ENCODE measurements at places on chromosomes 3 and 15. TPM values are rescaled to one million over a fixed set of nuclear protein-coding genes. Genes with fewer than 3 reads are reported as not detected.
A peak's percentile ranks its signal among the peaks of the same experiment; 100 is the strongest.

- no peak for DNase-seq
These were observed 365.5 kb downstream of the SHQ1 start for GRCh38 chr3:72482589-72483321.

GOLGA8K gene
- 0.32 TPM for total RNA-seq

DNA sequence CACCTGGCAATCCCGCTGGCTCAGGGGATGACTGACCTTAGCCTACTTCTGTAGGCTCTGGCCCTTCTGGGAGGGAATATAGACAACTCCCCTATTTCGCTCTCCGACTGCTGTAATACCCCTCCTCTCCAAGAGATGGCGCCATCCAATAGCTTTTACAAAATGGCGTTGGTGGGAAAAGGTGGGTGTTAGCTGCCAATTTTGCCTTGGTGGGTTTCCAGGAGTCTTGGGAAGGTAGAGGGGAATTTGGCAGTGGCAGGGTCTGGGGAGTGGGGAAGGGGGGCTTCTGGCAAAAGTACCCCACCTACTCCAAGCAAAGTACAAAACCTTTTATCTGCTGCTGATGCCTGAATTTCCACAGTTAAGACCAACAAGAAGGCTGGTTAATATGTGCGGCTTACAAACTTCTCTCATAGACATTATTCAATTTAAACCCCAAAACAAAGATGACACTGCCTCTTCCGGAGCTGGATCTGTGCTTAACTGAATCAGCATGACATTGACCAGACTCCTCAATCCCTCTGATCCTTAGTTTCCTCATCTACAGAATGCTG, 62.1 kb downstream of the RASGRF1 start:
- DNase-seq, result no peak

DNA sequence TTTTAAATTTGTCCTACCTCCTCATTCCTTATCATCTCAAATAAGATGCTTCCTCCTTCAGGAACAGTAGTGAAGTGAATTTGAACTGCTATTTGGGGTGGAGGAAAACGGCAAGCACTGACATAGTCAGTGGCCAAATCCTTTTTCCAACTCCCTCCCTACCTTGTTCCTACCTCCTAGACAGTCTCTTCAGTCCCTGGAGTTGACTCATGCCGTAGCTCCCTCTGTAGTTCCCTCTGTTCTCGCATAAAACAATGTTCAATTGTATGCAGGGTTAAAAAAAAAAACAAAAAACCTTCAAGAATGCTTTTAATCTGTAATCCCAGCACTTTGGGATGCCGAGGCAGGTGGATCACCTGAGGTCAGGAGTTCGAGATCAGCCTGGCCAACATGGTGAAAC, 1.4 kb downstream of the UBR1 start:
- no peak for DNase-seq

- no peak for DNase-seq
These were observed 465.1 kb upstream of the CFAP20DC start for GRCh38 chr3:59514865-59515482.

DNA sequence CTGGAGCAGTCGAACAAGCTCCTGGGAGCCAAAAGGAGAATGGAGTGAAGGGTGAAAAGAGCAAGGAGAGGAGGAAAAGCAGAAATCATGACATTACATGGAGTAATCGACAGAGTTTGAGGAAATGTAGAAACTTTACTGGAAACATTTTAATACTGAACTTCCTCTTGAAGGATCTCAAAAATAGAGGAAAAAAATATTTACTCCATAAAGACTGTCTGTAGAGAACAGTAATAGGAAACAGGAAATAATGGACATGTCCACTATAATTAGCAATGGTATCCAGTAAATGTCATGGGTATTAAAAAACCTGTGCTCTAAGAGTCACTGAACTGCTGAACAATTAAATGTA, 53.0 kb downstream of the TBC1D2B start:
- no peak for DNase-seq

DNAJA4 gene
- 30.3 TPM for total RNA-seq

GRCh38 chr3:122355612-122356011, 27.4 kb downstream of the MIX23 start:
- no peak for DNase-seq

DNA sequence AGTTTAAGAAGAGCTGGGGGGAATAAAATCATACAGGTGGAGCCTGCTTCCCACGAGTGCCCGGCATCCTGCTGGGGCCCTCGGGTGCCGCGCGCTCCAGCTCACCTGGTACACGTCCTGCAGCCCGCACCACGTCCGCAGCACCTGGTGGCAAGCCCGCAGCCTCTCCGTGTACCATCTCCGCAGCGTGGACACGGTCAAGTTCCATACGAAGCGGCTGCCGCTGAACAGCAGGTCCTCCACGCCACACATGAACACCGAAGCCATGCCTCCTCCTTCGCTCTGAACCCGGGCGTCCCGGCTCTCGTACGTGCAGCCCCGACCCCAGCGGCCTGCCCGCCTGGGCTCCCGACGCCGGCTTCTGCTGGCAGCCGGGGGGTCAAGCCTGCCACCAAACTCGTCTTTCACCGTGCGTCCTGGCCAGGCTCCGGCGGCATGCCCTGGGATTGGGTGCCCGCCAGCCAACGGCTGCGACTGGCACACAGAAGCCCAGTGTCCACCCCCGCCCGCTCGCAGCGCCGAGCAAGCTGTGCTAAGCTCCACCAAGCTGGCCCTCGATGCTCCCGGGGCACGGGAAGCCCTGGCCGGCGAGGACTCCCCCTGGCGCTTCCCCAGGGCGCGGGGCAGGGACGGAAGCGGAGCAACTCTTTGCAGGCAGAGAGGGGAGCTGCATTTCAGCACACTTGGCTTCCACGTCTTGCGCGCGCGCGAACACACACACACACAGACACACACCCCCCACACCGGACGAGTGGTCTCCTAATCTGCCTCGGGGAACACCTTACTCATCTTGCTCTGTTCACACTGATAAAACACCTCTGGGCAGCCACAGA, at the start of gene FRMD4B:
TSS of gene FRMD4B (minus strand) at position 366 of the 833 bp plus-strand sequence. CDS start at position 267, 99 bp downstream.
- no peak for DNase-seq

DNA sequence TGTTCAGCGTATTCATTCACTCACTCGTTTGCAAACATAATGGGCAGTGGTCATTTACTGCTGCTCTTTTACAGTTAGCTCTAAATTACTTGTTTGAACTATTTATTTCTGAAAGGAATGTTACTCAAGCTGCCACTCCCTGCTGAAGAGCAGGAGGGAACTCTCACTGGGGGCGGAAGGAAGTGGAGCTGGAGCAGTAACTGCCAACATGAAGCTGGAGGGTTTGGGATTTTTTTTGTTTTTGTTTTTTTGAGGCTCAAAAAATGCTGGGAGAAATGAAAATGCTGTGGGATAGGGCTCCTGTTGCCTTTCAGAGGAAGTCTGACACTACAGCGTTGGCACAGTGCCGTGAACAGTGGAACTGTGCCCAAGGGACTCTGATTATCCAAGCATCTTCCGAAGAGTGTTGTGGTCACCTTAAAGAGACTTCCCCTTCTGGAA, 44.1 kb downstream of the SENP2 start:
- no peak for DNase-seq

ALDH1A2 gene
- total RNA-seq, result 0.47 TPM

- DNase-seq, result no peak
These were observed 3.7 kb downstream of the EOGT start for GRCh38 chr3:69009559-69010410.

DNA sequence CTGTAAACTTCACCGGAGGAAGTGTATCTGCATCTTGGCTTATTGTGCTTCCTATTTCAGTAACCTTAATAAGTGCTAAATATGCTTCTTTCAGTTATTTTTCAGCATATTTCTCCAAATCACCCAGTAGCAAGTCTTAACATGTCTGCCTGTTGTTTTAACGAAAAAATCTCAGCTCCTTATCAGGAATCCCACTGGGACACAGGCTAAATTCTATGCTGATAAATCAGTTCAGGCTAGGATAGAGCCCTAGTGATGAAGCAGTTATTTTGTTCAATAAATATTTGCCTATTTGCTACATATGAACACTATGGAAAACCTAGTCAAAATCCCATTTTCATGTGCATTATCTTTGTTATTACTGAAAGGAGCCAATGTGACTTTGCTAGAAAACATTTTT, 8.2 kb upstream of the MITF start:
- DNase-seq, result no peak

- no peak for DNase-seq
These were observed 39.2 kb upstream of the SEMA4B start for GRCh38 chr15:90161950-90162361.

LRRIQ4 gene
- total RNA-seq, result not detected

SEMA5B gene
- not detected for total RNA-seq

DNA sequence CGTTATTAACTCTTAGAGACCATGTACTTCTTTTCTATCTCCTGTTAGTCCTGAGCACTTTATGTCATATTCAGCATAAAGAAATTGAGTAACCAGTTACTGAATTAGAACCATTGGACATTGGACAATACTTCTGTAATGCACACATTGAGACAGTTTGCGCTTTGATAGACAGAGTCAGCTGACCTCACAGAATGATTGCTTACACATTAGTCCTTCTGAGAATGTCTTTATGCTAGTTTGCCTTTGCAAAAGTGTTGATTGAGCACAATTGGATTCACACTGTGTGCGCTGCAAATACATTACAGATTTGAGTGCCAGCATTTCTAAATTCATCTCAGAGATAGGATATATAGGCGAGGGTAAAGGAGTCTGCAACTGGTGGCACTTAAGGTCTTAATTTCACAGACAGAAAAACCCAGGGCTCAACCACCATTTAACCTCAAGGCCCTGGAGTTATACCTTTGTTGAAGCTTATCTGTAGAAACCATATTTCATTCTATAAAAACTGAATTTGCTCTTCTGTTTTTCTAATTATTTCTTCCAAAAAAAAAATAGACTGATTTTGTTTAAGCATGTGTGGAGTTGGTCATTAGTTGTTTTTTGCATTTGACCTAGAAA, 3.8 kb downstream of the SERPINI1 start:
- no peak for DNase-seq

DNA sequence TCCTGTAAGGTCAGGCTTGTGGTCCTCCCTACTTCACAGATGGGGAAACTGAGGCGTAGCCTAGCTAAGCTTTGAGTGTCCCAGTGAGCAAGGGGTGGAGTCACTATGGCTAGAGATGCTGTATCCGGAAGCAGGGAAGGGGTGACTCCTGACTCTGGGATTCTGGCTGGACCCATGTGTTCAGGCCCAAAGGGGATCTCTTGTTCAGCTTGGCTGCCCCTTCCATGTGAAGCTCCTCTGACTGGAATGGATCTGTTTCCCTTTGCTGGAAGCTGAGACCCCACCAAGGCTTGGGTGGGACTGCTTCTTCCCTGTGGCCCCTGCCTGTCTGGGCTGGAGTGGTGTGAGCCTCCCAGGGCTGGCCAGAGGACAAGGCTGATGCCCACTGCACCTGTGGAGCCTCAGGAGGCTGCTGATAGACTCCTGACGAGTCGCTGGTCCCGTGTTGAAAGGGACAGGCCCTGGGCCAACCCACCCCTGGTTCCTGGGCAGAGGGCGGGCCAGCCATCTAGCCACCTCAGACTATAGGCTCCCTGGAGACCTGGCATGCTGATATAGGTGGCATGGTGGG, 1.0 kb downstream of the MAPKAPK3 start:
- DNase-seq, result no peak

DNA sequence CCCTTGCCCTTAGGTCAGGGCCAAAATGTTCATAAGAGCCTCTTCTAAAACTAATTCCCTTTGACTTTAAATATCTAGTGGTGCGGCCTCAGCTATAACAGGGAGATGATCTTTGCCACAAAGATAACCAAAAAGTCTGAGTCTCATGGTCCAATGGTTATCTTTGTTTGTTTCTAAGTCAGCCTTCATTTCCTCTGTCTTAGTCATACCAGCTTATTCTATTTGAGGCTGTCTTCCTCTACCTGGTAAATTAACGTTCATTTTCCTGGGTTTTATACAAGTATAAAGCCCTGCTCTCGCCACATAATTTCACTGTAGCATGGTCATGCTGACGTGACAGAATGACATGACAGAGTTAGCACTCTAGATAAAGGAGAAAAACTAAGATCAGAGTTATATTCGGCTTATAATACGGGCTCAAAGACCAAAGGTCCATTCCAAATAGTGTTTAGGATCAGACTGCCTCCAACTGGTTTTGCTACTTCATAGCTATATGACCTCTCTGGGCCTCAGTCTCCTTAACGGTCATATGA, 18.4 kb downstream of the ZNF860 start:
- no peak for DNase-seq

DNA sequence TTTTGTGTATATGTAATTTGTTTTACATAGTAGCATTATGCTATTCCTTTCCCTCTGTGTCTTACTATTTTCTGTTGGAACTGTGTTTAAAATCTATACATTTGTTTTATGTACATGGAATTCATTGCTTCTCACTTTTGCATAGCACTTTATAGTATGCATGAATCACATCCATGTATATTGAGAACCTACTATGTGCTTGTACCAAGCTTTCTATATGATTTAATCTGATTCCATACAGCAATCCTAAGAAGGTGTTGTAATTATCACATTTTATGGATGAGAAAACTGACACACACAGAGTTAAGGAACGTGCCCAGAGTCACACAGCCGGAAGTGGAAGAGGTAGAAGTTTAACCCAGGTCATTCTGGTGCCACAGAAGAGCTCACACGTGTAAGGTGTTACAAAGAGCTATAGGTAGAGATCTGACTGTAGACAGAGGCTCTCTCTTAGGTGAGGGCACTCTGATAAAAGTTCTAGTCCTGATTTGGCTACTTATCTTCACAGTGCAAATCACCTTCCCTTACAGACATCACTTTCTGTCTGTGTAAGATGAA, 3.5 kb upstream of the SMAD3 start:
- no peak for DNase-seq

DNA sequence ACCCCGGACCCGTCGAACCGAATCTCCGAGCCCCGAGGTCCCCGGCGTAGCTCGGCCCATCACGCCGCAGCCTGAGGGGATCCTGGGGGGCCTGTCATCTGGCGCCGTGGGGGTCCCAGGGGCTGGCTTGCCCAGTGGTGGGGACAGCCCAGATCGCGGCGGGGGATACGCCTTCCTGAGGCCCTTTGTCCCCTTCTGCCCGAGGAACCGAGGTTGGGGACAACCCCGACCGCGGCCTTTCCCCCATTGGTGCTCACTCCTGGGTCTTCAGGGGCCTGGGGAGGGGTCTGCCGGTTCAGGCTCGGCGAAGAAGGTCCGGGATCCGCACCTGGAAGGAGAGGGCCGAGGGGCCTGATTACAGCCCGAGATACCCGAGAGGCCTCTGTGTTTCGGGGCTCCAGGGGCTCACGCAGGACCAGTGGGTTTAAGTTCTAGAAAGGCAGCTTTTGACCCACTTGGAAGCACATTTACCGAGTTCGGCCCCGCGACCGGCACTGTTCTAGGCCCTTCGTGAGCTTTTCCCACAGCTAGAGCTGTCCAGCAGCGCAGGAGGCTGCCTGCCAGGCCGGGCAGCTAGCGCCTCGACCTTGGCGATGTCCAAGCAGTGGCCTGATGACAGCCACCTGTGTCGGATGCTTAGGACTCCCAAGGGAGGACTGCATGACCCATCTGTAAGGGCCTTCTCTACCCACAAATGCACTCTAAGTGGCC, 504 bp downstream of the ABHD2 start:
- peak; percentile 24 for DNase-seq

DNA sequence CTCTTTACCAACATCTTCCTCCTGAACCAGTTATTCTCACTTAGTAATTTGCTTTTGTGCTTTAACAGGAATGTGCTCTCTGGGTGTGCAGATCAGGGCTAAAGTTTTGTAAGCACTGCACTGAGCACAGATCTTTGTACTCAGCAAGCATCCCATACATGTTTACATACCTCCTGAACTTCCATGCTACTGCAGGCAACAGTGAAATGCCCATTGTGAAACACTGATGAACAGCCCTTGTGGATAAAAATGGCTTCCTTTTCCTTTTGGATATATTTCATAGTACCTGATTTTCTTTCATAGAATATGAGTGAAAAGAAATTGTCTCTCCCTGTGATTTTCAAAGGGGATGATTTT, 855.9 kb downstream of the MCTP2 start:
- DNase-seq, result no peak

ERICH6 gene
- 0.92 TPM for total RNA-seq

CHRD gene
- not detected for total RNA-seq

IGSF10 gene
- total RNA-seq, result 0.22 TPM
